ENCODE measurements at places on chromosomes 6 and 20.

GRCh38 chr20:56552911-56553629, 20.0 kb downstream of the FAM209B start:
- DNase-seq, result no peak

GRCh38 chr6:25715794-25716193, 38.7 kb upstream of the SLC17A4 start:
- DNase-seq, result no peak

- DNase-seq, result no peak
Observed at GRCh38 chr6:31734821-31735406, 1.4 kb downstream of the CLIC1 start.

GRCh38 chr6:123016431-123017103, 20.5 kb downstream of the CLVS2 start:
- DNase-seq, result no peak

- no peak for DNase-seq
Observed at GRCh38 chr20:41476446-41476845, 109.8 kb upstream of the EMILIN3 start.

DNA sequence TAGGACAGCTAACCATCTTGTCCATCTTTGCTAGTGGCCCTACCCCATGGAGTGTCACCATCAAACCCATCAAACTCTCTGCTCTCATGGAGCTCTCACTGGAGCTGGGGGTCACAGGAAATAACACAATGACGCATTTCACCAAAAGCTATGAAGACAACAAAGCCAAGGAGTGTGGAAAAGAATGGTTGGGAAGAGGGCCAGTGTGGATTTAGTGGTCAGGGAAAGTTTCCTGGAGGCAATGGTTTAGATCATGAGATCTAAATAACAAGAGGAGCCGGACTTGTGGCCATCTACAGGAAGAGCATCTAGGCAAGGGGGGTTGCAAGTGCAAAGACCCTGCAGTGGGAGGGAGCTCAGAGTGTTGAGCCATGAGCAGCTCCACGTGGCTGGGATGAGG, 189.5 kb downstream of the BMP7 start:
- no peak for DNase-seq

DNA sequence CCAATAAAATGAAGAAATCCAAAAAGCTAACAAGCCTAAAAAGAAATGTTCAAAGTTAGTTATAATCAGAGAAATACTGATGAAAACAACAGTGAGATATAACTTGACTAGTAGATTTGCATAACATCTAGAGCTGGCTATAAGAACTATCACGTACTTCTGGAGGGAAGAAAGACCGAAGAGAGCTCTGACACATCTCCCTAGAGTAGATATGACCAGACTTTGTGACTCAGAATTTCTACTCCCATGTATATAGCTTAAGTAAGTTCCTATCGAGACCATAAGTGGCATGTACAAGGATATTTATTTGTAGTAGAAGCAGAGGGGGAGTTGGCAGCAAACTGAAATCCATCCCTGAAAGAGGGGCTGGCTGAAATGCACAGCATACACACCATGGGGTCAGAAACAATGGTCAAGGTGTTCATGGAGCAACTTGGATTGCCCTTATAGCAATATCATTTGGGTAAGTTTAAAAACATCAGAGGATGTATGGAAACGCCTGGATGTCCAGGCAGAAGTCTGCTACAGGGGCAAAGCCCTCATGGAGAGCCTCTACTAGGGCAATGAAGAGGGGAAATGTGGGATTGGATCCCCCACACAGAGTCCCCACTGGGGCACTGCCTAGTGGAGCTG, 25.6 kb upstream of the IL17A start:
- DNase-seq, result no peak

DNA sequence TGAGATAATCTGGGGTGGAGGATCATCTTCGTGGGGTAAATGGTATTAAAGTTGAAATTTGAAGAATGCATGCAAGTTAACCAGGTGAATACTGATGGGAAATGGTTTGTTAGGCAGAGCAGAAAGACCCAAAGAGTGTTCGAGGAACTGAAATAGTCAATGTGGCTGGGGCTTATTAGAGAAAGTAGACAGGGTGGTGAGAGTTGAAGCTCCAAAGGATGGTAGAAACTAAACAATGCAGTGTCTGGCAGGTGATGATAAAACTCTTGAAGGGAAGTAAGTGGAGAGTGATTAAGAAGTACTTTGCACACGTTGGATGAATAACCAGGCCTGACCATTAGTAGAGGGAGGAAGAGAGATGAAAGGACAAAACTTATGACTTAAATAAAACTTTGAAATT, 39.8 kb upstream of the CENPW start:
- no peak for DNase-seq

- DNase-seq, result no peak
Observed at GRCh38 chr6:127635091-127635490, 58.1 kb downstream of the C6orf58 start.

GRCh38 chr6:96381246-96381645, 140.4 kb upstream of the UFL1 start:
- no peak for DNase-seq

DNA sequence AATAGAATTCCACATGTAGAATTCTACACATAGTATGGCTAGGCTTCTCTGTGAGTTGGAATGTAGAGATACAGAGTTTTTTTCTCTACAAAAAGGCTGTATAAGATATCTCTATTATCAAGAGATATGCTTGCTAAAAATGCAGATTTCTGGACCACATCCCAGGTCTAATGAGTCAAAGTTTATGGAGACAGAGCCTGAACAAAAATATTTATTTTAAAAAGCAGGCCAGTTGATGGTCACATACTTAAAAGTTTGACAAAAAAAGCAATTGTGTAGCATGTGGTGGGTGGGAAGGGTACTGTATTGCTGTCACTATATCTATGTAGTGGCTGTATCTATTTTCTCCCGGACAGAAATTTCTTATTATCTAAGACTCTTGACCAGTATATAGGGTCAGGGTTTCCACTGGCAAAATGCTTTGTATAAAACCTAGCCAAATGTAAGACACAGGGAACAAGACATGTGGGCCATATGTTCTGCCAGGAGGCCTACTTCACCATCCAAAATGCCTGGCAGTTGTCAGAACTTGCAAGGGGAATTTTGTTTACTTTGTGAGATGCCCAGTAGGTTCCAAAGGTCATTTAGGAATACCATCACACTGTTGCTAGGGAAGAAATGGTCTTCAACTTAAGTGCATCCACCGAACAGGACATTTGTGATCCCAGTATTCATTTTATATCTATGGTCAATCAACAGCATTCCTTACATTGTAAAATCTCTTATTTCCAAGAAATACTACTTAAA, 60.6 kb downstream of the SHPRH start:
- no peak for DNase-seq

DNA sequence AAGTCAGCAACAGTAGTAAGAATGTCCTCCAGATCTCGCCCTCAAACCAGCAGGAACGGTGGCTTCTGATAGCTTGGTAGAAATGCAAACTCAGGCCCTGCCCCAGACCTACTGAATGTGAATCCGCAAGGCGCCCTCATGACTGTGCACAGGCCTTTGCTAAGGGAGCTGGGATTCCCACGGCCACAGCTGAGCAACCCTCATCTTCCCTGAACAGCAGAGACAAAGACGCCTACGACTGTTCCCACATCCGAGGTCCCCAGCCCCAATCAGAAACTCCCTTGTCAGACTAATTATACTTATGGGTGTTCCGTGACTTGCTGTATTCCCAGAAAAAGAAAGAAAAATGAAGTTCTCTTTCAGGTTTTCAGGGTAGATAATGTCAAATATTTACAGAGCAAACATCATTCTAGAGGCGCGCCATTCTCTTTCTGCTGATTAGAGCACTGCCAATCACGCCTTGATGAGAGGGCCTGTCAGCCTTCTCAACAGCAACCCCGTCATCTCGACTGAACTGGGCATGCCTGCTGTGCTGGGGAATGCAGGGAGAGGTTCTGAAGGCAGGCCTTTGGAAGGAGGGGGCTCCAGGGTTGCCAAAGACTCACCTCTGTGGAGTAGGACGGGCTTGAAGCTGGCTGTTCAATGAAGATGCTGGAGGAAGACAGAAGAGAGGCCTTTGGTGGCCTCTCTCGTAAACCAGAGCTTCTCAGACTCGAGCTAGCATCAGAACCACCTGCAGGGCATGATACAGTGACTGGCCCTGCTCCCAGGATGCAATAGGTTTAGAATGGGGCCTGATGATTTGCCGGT, 79.9 kb downstream of the ZNF217 start:
- no peak for DNase-seq

GRCh38 chr20:31630187-31630790, 7.4 kb upstream of the COX4I2 start:
- no peak for DNase-seq

GRCh38 chr20:49187330-49187850, 744 bp downstream of the STAU1 start:
- peak; percentile 3 for DNase-seq

GRCh38 chr20:51275826-51276225, 252.9 kb upstream of the KCNG1 start:
- DNase-seq, result no peak

DNA sequence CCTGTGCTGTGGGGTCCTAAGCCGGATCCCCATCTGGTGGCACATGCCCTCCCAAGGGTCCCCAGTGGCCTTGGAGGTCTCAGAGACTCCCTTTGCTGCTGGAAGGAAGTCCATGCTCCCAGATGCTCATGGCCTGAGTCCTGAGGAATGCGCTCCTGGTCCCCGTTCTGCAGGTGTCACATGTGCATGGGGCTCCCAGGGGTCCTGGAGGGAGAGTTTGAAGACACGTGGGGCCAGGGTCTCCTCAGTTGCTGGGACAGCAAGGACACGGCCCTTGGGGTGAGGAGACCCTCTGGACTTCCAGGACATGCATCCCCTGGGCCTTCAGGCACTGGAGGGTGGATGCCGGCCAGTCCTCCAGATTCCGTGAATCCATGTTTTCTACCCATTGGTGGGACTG, 11.7 kb downstream of the ZBP1 start:
- DNase-seq, result no peak

DNA sequence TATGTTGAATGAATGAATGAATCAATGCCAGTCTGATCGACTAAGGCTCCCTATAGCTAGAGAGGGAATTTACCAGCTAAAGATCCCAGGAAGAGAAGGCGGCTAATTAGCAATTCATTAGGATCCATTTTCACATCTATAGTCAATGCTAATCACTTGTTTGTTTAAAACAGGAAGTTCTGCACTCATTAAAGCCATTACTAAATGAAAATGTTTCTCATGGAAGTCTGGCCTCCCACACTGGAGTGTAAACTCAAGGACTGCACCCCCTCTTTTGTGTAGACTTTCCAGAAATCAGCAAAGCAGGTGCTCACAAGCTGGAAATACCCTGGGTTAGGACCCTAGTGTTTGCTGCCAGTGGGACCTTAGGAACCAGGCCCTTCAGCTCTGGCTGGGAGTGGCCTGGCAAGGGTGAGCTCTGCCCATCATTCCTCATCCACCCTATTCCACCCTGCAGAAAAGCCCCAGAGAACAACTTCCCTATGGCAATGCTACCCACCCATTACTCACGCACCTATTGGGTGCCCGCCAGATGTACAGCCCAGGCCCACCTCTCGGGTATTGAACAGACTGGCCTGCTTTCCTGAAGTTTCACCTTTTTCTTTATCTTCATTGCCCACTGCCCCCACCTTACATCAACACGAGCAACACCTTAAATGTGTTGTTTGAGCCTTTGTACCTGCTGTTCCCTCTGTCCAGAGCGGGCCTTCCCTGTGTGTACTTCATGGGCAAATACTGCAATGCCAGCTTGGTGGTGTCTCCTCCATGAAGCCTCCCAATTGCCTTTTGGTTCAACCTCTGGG, 60.8 kb downstream of the TTI1 start:
- no peak for DNase-seq

GRCh38 chr6:21201187-21201586, 392.4 kb upstream of the SOX4 start:
- no peak for DNase-seq

DNA sequence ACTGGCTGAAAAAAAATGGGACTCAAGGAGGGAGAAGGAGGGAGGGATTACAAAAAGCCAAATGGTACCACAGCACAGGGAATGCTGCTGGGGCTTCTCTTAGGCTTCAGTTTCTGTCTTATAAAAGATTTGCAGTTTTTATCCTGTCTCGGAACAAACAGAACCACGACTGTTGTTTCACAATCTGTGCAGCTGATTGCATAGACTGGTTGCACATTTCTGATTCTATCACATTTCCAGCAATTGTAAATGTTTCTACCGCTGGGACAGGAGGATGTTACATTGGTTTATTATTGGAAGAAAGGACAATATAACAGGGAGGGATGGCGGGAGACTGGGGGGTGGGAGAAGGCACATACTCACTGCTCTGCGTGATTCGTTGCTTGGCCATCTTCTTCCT, 73.5 kb upstream of the ARID1B start:
- DNase-seq, result no peak

DNA sequence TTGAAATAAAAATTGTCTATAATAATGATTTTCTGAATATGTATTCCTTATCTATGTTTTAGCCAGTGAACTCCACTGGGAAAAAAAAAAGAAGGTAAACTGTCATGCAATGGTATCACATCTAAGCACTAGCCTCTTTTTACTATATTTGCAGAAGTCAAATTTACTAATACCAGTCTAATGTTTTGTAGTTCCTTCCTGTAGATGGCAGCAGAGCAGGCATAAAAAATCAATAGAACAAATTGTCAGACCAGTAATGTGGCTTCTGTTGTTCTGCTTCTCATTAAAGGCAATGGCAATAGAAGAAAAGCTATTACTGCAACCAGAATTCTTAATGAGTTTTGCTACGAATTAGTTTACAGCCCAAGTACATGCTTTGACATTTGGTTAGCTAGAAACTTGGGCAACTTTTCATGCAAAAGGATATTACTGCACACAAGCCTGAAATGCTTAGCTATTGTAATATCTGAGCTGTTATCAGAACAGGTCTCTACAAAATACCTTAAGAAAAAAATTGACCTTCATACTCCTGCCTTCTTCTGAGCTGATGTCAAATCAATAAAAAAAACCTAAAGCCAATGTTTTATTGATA, 476.9 kb downstream of the KHDRBS2 start:
- DNase-seq, result no peak

DNA sequence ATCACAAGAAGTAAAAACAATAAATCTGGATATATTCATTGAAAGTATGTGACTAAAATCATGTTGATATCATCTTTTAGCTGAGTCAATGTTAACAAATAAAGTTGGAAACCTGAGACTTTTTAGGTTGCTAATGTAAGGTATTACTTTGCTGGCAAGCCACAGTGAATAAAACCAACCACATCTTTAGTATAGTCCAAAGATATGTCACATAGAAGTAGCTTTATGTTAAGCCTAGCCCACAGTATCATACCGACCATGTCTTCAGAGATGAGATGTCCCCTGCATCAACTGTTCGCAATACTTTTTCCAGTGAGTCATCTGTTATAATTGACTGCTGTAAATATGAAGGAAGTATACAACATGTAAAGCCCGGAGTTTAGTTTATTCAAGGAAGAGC, 107.6 kb upstream of the MCHR2 start:
- no peak for DNase-seq

DNA sequence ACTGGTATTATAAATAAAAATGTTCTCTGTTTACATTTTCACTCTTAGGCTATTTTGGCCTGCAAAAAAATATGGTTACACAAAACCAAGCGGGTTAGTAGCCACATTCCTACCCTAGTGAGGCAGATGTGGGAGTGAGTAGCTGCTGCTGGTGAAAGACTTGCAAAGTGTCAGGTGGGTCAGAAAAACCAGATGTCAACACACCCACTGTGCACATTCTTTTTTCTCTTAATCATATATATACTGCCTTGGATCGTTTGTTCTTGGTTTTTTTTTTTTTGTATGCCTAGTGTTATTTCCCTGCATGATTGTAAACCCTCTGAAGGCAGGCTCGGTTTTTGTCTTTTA, 68.0 kb upstream of the TFB1M start:
- no peak for DNase-seq
